ENCODE measurements at places on chromosomes 7 and 10.
A peak's percentile ranks its signal among the peaks of the same experiment; 100 is the strongest.

DNA sequence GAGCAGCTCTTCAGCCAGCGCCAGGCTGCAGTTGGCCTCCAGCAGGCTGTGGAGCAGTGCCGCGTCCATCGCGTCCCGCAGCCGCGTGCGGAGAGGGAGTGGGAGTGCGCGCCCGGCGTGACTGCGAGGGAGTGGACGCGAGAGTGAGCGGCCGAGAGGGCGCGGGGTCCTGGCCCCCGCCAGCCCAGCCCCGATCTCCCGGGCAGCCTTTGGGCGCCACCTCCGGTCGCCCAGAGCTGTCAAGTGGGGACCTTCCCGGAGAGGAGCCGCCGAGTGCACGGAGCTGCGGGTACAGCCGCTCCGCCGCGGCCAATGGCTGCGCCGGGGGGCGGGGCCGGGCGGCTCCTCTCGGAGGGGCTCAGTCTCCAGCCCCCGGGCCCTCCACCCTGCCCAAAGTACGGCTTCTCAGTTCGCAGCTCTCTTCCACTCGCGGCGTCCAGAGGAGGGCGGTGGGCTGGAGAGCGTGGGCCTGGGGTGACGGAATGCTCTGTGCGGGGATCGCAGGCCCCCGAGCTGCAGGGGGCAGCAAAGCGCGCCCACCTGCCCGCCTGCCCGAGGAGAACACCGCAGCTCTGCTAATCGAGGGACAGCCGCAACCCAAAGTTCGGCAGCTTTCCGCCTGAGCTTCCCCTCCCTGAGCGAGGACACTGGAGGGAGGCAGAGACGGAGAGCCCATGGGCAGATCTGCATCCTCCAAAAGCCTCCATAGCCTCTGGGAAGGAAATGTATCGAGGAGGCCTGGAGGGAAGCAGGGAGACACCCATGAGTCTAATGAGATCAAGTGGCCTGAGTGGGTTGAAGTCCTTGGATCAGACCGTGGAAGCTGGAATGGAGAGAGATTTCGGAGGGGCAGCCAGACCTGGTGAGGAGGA is at the start of gene CRHR2:
CRHR2 (minus strand) TSS at position 245 of the 872 bp plus-strand sequence; CDS start at position 69, 176 bp downstream.
- DNase-seq = no peak

DNA sequence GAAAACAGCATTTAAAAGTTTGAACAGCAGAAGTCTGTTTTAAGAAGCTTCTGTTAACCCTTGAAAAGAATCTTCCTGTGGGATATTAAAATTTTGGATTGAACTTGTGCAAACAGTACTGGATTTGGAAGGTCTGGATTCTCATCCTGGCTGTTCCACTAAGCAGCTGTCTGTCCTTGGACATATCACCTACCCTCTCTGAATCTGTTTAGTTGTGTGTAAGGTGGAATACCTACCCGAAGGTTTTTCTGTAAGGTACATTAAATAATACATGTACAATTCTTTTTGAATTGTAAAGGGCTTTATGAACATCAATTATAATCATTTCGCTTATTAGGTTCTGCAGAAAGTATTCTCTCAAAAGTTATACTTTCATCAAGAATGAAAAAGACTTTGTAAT is 2.2 kb downstream of the PDCD4 start:
- no peak for DNase-seq

DNA sequence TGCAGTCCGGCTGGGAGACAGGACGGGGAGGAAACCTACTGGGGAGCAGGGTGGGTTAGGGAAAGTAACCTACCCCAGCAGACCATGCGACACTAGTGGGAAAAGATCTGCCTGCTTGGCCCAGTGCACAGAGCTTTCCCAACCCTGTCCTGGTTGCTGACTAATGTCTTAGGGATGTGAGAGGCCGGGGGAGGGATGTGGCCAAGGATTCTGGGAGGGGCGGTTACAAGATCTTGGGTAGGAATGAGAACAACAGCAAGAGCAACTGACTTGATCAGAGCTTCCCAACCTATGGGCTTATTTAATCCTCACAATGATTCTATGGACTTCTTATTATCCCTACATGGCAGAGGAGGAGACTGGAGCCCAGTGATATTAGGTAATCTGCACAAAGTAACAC is 24.0 kb upstream of the EIF5AL1 start:
- no peak for DNase-seq

DNA sequence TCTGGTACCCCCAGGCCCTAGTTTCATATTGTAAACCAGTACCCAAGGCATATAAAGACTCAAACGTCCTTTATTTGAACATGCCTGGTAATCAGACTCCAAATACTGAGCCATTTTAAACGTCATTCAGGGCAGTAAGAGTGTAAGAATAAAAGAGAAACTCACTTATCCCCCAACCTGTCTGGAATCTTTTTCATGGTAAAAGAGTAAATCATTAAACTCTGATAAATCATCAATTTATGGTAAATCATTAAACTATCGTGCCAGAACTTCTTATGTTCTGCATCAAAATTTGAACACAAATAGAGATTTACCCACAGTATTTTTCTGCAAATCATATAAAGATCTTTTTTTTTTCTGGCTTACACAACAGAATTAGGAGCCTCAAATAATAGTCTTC is 734.3 kb upstream of the POT1 start:
- no peak for DNase-seq

- no peak for DNase-seq
Observed at GRCh38 chr7:88452646-88453045, 146.0 kb upstream of the STEAP4 start.

GRCh38 chr10:86373828-86374227 is 7.2 kb upstream of the GRID1 start:
- no peak for DNase-seq

DNA sequence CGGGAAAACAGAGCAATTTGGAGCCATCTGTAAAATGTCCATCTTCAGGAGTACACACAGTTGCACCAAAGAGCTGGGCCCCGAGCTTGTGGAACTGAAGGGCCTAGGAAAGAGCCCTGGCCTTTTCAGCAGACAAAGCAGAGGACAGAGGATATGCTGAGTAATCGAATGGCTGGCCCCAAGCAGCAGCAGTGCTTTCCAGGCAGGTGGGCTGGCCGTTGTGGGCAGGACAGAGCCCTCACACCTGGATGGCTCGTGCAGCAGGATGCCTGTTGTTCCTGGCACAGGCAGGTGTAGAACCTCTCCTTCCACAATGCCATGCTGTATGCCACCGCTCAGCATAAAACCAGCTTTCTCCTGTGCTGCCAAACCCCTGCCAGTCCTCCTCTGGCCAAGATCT is 32.5 kb upstream of the TNS3 start:
- no peak for DNase-seq

- no peak for DNase-seq
Observed at GRCh38 chr10:71621231-71622153, 98.1 kb downstream of the C10orf105 start.

- no peak for DNase-seq
Observed at GRCh38 chr7:34158368-34159153, 253.2 kb downstream of the BMPER start.

- DNase-seq = no peak
Observed at GRCh38 chr7:17743316-17743715, 197.0 kb downstream of the SNX13 start.

DNA sequence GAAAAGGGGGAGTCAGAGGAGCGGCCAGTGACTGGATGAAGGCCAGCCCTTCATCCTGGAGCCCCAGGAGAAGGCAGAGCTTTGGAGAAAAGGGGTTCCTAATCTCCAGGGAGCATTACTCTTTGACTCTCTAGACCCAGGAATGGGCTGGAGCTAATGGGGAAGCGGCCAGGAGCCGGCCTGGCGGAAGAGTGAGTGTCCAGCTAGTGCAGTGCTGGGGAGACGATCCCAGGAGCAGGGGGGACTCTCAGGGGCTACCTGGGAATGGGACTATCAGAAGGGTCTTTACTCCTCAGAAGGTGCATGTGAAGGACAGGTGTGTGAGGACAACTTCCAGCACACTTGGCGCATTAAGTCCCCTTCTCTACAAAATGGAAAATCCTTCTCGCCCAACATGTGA is 2.4 kb upstream of the PAX2 start:
- DNase-seq = no peak

GRCh38 chr10:6969659-6970058 is 389.6 kb upstream of the PRKCQ start:
- DNase-seq = no peak

DNA sequence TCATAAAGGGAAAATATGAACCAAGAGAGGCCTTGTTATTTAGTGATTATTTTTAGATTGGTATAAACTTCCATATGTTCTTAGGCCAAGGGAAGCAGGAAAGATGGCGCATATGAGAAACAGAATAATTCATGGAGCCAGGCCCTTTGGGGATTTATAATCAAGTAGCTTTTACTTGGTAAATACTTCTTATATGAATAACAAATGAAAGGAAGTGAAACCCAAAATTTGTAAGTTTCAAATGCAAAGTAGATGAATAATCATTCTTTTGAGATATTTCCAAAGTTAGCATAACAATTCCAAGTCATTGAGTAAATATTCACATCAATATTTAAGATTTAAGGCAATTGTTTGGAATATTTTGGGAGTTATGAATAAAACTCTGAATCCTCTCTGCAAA is 13.9 kb upstream of the OPTN start:
- no peak for DNase-seq

GRCh38 chr7:101896316-101896715 is 78.9 kb downstream of the CUX1 start:
- no peak for DNase-seq

DNA sequence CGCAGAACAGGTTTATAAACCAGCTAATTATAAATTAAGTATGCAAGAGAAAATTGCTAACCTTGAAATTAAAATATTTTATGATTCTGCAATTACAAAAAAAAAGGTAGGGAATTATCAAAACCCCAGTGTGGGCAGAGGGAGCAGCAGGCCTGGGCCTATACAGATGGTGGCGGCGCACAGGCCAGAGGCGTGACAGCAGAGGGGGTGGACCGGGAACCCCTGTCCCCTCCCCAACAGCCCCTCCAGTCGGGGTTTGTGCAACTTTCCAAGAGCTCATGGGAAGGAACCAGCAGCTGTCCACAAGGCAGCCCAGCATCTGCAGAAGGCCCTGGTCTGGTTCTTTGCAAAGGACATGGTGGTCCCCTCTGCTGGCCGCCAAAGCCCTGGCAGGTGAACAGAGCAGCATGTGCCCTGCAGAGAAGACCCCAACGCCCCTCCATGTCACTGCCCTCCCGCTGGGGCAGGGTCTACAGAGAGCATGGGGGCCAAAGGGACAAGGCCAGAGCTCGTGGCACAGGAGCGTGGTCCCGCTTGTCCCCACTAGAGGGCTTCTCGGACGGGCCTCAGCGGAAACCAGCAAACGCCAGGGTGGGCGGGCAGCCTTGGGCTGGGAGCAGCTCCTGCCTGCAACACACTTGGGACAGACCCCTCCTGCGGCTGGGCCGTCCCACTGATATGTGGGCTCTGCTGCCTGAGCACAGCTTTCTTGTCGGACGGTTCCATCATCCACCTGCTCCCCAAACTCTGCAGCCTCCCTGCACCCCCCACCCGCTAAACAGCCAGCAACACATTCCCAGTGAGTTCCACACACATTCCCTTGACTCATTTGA is 75.1 kb downstream of the EBF3 start:
- DNase-seq = peak; percentile 6

DNA sequence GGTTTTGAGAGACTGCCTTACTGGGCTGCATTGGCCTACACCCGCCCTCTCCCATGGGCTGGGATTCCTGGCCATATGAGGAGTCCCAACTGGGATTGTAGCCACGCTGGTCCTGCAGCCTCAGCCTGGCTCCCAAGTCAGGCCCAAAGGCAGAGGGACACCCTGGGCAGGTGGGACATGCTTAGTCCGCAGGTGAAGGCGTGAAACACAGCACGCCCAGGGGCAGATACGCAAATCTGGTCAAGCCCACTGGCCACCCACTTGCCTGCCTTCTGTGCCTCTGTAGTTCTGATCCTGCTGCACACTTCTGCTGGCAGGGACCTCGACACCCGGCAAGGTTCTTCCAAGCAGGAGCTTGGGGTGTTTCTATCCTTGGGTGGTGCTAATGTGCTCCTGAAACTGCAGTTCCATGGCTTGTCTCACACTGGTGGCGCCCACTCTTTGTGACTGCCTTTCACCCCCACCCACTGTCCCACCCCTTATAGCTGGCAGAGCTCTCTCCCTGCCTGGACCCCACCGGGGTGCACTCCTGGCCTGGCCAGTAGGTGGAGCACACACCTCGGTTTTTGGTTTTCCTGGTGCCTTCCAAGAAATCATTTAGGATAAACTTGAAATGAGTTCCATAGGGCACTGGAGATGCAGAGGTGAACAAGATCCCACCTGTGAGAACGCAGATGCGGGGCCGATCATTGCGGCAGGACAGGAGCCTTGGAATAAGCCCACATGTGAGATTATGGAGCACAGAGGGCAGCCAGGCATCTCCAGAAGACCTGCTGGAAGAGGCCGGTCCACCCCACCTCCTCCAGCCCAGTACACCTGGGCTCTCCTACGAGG is 47.9 kb downstream of the MKI67 start:
- DNase-seq = peak; percentile 44

DNA sequence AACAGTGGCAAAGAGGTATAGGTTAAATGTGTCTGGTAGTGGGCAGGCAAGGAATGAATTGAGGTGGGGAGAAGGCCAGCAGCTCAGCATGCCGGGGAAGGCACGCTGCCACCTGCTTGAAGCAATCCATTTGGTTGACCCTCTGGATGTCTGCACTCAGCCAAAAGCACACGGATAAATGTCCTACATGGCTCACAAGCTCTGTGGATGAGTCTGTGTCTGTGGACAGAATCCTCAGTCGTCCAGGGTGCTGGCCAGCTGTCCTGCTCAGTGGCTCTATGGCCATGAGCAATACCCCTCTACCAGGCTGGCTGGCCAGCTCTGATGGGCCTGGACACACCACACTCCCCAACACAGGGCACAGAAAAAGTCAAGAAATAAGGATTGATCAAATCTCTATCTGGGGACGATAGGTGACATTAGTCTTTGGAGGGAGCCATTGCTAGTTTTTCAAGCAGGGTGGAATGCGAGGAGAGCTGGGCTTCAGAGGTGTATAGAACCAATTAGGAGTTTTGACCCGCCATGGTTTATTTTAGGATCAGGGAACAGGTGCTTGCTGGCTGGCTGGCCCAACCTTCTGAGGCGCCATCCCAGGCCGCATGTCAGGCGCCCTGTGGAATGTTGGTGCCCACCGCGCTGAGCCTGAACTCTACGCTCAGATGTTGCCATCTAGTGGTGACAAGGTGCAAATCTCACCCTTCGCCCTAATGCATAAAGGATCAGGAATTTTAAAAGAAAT is 493.4 kb downstream of the TNS3 start:
- peak; percentile 12 for DNase-seq

Measured in CD4-positive, alpha-beta T cell treated with Interleukin-15 for 4 hours (primary cell).